ENCODE measurements at places on chromosomes 1 and 21.

- no peak for DNase-seq
These were observed 412.3 kb upstream of the ESRRG start for GRCh38 chr1:217135569-217135915.

- DNase-seq, result no peak
These were observed 27.7 kb downstream of the SPATA45 start for GRCh38 chr1:212819726-212820125.

DNA sequence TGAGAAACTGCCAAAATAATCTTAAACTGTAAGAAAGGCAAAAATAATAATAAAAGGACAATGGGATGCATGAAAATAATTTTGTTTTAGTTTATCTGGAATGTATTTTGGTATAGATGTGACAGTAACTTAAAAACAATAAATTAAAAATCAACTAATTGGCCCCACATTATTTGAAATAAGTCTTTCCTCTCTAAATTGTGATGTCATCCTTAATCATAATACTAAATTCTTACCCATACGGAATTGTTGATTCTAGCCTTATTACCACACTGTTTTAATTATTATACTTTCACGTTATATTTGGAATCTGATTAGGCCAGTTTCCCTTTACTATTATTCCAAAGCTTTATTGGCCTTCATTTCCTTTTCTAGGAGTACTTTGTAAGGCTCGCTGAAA lies 7.7 kb downstream of the DESI2 start:
- no peak for DNase-seq

- DNase-seq, result no peak
These were observed 47.8 kb downstream of the LCA5L start for GRCh38 chr21:39397646-39398385.

DNA sequence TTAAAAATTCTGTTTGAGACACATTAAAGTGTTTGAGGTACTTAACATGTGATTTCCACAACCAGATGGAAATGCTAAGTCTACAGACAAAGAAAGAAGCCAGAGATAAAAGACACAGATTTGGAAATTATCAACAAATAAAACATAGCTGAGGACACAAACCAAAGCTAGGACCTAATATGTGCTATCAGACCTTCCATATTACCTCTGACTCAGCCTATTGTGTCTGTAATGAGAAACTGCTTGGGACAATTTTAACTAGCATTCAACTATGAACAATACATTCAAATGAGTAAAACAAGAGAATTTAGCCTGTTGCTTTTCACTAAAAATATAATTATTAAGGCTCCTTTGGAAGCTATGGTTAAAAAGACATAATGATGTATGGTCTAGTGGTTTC lies 54.6 kb downstream of the WNT2B start:
- DNase-seq, result no peak

DNA sequence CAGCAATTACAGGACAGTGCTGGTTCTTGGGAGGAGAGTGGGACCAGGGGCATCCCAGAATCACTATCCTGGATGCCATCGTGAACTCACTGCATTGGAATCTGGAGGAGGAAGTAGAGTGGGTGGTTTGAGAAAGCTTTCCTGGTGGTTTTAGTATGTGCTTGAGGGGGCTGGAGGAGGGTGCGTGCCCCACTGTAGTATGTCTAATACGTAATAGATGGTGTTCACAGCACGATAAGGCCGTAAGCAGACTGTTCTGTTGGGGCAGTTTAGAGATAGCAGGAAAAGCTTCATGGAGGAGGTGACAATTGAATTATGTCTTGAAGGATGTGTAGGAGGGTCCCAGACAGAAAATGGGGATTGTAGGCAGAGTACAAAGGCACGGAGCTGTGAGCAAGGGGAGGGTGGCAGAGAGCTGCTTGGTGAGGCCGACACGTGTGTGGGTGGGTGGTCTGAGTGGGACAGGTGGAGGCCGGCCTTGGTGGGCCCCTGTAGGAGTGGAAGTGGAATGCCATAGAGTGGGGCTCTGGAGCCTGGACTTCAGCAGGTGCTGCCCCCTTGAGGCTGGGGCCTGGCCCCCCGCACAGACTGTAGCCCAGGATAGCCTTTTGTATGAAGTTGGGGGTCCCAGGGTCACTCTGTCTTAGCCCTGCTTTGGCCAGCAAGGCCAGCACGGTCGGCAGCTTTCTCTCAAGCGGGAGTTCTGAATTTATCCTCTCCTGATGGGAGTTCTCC lies 37.0 kb downstream of the IL6R start:
- DNase-seq, result no peak

DNA sequence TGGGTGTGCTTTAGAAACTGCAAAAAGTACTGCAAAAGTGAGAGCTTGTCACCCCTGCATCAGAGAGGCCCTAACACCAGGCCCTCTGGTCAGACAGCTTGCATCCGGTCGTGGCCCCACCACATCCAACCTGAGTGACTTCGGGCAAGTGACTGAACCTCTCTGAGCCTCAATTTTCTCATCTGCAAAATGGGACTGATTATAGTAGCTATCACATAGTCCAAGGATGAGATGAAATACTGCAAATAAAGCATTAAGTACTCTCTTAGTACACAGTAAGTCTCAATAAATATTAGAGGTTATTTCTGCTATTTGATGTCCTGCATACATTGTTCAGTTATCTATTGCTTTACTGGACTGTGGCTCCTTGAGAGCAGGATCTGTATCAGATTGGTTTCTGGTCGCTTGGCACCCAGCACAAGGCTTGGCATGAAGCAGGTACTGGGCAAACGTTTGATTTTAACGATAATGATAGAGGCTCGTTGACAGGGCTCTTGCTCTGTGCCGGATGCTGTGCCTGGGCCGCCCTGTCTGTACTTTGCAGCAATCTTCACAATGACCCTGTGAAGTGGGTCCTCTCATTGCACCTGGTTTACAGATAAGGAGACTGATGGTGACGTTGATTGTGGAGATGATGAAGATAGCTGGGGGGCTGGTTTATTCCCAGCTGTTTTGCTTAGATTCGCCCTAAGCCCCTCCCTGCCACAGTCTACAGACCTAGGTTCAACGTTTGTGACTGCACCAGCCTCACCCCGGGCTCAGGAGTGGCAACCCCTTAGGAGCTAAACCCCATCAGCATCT lies 43.6 kb downstream of the RAP1GAP start:
- DNase-seq, result no peak

DNA sequence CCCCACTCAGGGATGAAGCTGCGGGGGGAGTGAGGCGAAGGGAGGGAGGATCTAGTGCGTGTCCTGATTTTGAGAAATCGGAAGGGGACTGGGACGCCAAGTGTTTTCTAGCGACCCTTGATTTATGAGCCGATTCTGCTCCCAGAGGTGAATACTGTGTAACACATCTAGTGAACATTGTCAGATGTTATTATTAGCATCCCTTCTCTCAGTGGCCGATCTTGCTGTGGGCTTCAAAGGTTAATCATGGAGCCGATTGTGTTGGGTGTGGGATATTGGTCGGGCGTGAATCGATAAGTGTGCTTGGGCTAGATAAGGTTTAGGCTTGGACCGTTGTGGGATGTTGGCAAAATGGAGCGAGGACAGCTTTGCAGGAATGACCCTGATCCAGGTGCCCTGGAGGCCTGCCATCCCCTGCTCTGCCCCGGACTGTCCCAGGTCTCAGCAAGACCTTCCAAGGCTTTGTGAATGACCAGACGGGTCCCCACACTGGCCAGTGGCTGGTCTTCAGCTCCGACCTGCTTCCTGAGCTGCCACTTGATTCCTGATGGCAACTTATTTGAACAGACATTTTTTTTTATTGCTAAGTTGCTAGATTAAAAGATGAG lies 2.2 kb downstream of the AJAP1 start:
- DNase-seq, result no peak

- peak; percentile 4 for DNase-seq
These were observed 26.5 kb upstream of the RPL11 start for GRCh38 chr1:23664837-23665795.

- no peak for DNase-seq
These were observed 4.1 kb upstream of the HPCA start for GRCh38 chr1:32881871-32882850.

DNA sequence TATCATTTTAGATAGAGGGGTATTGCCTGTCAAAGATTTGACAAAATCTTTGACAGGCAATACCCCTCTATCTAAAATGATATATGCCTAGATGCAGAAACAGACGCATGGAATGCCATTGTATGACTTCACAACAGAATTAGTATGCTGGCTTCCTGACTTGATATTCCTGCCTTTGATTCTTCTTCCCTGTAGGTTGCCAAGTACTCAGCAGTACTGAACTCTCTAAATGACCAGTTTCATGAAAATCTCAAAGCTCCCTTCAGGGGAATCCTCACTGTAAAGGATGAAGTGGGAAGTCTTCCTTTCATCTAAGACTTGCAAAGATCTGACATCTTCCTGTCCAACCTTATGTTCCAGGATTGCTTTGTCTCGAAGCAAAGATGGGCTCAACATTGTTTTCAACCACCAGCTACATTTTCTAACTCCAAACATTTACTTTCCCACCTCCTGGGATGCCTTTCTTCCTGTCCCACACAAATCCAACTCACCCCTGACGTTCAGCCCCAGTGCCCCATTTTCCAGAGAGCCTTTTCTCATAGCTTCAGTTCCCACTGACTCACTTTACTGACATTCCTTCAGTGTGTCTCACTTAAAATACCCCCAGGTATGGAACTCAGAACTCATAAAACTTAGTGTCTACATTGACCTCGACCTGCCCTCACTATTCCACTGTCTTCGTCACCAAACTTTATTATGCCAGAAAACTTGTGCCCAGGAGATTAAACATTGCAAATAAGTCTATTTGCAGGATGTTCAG lies 67.3 kb upstream of the KCNJ6 start:
- DNase-seq, result peak; percentile 33

DNA sequence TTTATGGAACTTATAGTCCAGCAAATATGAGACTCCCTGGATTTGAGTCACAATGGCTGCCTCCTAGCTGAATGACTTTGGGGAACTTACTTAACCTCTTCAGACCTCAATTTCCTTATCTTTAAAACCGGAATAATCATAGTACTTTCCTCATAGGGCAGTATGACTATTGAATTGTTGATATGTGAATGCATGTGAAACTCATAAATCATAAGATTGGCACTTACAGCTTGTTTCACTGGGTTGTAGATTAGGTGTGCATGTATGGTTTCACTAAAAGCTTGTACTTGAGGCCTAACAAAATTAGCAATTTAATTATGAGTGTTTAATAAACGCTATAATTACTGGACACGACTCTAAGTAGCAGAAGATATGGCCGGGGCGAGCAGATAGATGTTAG lies 72.5 kb downstream of the ST6GALNAC5 start:
- no peak for DNase-seq

- no peak for DNase-seq
These were observed 56.6 kb upstream of the CASZ1 start for GRCh38 chr1:10852998-10853520.

DNA sequence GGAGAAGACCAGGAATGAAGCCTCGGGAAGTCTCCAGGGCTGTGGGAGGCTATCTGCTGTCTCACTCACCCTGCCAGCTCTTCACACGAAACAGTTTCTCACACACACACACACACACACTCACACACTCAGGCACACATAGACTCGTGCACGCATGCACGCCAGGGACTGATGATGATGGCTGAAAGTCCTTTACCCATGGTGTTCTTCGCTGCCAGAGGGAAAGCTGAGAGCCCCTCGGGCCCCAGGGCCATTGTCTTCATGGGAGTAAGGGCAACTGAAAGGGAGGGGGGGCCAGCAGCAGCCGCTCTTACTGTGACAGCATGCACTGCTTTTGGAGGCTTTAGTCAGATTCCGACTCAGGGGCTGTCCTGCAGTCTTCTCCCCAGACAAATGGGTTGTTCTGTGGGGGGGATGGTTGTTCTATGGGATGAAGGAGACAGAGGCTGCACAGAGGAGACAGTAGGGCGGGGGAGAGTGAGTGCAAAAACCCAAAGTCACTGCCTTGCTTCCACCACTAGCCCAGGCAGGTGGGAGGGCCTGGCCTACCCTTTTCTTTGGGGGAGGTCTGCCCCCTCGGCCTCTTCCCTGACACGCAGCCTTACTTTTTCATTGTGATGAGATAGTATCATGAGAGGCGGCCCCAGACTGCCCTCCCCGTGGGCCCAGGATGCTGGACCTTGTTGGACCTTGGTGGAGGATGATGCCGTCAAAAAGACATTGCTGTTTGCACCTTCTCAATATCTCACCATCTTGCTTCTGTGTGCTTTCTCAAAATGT lies 29.0 kb downstream of the STUM start:
- no peak for DNase-seq

- DNase-seq, result no peak
These were observed 2.0 kb upstream of the OR2AK2 start for GRCh38 chr1:247962911-247963588.

Data from HFFc6 (cell line).